Breast epithelium (tissue), 4 donors: ENCODE measurements at places on chromosomes 1 and 21.
A peak's percentile ranks its signal among the peaks of the same experiment; 100 is the strongest.

- DNase-seq, result no peak
Measured at GRCh38 chr1:118914379-118915161, 73.6 kb downstream of the TBX15 start.

- no peak for DNase-seq
Measured at GRCh38 chr1:62357916-62358315, 38.7 kb upstream of the KANK4 start.

DNA sequence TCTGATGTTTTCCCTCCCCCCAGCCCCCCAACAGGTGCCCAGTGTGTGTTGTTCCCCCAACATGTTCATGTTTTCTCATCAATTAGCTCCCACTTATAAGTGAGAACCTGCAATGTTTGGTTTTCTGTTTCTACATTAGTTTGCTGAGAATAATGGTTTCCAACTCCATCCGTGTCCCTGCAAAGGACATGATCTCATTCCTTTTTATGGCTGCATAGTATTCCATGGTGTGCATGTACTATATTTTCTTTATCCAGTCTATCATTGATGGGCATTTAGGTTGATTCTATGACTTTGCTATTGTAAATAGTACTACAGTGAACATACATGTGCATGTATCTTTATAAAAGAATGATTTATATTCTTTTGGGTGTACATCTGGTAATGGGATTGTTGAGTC, 24.6 kb downstream of the ZNF678 start:
- DNase-seq, result no peak

DNA sequence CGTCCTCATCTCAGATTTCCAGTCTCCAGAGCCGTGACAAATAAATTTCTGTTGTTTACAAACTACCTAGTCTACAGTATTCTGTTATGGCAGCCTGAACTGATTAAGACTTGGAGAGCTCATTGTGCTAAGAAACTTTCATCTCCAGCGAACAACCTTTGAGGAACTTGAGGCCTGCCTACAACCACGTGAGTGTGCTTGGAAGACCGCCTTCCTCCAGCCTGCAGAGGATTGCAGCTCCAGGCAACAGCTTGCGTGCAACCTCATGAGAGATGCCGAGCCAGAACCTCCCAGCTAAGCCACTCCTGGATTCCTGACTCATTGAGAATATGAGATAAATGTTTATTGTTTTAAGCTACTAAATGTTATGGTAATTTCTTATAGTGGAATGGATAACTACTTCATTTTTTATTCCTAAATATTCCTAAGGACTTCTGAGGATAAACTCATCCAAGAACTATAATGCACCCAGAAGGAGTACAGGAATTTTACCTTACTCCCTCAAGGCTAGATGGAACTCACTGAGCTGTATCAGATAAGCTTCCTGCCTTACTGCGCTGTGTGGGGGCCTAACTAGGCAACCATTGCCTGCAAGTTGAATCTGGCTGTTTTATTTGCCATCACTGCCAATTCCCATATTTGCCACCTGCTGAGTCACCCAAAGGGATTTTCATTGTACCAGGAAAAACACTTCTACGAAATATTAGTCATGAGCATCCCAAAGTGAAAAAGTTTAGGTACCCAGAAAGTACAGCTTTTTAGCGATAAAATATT, 17.6 kb downstream of the FAM177B start:
- no peak for DNase-seq

DNA sequence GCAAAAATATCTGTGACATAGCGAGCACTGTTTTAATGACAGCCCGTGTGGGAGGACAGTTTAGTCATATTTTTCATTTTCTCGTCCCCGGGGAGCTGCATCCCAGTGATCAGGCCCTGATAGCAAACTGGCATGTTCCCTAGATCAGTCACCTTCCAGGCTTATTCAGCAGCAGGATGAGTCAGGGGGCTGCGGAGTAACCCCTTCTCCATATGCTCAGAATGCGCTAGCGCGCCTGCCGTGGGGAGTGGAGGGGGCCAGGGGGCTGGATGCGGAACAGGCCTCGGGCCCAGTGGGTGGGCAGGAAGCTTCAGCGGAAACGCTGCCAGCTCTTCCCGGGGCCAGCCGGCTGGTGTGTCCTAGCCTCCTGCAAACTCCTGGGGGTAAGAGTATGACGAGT, 94.0 kb downstream of the KCND3 start:
- no peak for DNase-seq

DNA sequence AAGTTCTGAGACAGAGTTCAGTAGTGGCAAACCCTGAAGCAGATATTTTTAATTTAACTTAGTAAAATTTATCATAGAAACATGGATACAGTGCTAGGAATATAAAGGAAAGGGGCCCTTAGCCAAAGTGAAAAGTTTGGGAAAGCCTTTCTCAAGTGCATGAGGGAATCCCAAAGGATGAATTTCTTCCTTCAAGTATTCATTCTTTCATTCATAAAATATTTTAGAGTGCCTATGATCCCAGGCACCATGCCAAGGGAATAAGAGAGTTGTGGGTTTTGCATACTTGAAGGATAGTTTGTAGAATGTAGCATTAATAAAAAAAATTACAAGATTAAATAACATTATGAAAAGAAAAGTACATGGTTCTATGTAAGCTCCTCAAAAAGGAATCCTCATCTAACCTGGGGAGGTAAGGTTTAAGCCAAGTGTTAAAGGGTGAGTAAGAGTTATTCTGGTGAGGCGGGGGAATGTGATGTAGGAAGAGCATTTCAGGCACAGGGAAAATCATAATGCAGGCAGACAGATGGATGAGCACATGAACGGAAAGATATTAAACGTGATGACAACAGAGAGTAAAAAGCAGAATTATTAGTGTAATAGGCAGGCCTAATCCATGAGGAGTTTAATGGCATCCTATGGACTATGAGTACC, 40.4 kb upstream of the NTNG1 start:
- no peak for DNase-seq

DNA sequence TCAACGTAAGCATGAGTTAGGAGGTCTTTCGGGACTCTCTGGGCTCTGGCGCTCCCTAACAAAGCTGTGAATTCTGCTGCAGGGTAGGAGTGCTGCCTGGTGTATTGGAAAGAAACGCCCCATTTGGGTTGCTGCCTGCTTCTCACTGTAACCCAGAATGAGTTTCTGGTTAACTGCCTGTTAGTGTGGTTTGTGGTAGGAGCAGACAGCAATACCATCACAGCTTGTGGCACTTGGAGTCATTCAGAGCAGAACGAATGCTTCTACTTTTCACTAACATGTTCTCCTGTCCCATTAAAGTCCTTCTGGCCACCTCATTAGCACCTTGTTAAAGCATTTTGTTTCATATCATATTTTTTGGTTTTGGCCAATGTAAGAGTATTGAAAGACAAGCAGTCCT, 18.1 kb downstream of the MAP3K7CL start:
- no peak for DNase-seq

DNA sequence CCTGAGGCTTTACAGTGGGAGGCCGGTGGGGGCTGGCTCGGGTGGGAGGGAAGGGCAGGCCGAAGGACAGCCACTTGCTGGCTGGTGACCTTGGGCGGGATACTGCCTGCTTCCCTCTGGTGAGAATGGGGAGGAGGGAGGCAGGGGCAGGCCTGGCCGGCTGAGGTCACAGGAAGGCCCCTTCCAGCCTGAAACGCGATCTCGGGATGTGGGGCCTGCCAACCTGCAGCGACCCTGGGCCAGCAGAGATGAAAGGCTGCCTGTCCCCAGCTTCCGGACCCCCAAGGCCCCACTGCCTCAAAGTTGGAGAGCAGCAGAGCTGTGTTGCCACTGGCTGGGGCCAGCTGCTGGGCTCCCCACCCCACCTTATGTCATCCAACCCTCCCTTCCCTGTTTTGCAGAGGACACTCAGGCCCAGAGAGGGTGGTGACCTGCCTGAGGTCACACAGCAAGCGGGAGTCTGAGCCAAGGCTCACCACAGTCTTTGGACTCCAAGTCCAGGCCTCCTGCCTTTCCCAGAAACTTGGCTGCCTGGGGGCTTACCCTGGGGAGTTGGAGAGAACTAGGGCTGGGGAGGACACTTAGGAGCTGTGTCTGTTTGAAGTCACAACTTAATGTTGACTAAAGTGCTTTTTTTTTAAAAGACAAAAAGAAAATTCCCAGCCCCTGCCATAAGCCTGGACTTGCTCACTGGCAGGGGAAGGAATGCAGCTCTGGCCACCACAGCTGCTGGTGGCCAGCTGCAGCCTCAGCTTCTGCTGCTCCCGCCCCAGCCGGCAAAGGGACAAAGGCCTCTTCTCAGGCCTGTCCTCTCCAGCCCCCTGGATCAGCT, 14.8 kb upstream of the WASF2 start:
- DNase-seq, result peak; percentile 65

DNA sequence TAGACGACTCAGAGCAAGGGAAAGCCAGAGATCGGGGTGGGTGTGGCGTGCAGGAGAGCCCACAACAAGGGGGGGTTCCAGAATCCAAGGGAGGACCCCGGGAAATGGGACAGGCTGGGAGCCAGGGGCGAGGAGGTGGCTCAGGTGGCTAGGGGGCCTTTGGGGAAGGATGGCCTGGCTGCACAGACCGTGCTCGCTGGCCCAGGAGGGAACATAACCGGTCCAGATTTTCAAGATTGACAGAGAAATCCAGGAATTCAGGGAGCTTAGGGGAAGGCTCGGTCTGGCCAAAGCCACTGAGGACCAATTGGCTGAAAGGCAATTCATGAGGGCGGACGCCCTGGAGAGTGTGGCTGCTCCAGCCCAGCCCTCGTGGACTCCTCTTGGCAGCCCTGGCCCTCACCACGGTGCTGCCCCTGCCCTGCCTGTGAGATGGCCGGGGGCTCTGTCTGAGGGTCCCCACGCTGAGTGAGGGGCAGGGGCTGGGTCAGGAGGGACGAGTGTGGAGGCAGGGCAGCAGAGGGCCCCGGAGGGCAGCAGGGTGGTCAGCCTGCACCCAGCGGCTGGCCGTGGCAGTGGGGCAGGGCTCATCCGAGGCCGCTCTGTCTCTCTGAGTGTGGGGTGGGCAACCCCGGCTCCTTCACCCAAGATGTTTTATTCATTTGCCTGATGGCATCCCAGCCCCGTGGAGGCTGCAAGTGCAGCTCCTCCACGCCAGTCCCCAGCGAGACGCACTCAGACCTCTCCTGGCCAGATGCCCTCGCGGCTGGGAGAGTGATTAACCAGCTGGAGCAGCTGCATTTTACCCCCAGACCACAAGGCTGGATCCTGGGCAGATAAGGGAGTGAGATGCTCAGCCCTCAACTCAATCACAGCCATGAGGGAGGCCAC, 5.6 kb upstream of the LRRC3 start:
- DNase-seq, result peak; percentile 44

GRCh38 chr1:100359139-100359538, 6.8 kb downstream of the CDC14A start:
- no peak for DNase-seq

- no peak for DNase-seq
Measured at GRCh38 chr1:200248541-200248940, 161.3 kb downstream of the ZNF281 start.

- peak; percentile 74 for DNase-seq
Measured at GRCh38 chr1:46798810-46799209, at the start of gene CYP4B1. TSS of gene CYP4B1 (plus strand) at chr1:46799046. CDS start at chr1:46799082, 36 bp downstream.

DNA sequence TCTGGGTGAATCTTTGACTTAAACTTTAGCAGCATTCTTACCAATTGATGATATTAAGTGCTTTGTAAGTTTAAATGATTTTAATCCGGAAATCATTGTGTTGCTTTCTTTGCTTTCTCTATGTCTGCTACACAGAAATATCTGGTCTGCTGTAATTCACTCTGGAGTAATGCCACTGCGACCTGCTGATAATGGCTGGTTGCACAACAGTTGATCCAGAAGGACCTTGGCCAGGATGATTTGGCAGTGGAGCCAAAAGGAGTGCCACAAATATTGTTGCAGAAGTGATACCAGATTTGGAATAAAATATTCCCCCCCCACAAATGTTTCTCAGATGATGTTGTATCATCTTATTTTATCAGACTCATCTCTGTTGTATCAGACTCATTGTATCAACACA, 2063.9 kb downstream of the MRPL39 start:
- DNase-seq, result no peak

DNA sequence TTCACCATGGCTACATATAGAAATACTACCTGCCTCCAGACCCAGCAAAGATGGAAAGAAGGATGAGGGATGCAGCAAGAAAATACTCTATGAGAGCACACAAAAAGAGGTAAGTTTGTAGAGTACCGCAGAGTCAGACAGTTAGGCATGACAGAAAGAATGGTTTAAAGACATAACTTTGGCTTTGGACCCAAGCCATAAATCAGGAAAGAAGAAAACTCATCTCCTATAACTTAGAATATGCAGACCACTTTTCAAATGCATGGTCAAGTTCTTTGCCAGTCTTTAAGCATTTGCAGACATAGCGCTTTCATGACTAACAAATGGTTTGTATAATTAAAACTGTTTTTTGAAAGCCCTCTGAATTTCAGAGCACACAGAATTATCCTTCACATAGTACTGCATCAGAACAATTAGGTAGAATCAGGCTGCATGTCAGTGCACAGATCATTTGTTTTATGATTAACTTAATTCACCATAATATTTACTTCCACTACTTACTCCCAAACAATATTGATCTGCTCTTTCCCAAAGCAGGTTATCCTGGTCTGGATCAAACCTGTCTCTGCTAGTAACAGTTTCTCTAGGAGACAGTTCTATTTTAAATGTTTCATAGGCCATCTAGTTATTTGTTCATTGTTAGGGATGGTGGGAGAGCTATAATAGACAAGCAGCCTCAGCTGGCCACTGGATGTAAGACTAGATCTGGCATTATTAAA, 280.7 kb upstream of the NR5A2 start:
- DNase-seq, result no peak

DNA sequence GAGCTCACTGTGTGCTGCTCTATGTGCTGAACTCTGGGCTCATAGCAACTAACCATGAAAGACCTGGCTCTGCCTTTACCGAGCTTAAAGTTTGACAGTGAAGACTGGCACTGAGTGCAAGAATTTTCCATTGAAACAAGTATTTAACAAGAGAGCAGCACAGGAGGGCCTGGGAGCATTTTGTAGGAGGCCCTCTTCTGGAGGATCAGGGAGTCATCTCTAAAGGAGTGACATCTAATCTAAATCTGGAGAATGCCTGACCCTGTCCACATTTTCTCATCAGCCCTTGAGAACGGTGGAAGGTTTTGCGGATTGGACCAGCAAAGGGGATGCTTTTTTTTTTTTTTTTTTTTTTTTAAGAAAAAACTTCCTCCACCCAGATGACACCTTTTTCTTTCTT, 150.8 kb downstream of the ROR1 start:
- DNase-seq, result no peak

GRCh38 chr1:80961464-80962190, 839.1 kb upstream of the ADGRL2 start:
- DNase-seq, result no peak

GRCh38 chr1:170230323-170230722, 84.6 kb downstream of the NTMT2 start:
- DNase-seq, result no peak

- DNase-seq, result no peak
Measured at GRCh38 chr21:29193901-29194300, 63.5 kb downstream of the MAP3K7CL start.

- DNase-seq, result no peak
Measured at GRCh38 chr1:64295561-64295960, 92.1 kb downstream of the UBE2U start.
